ENCODE measurements at places on chromosomes 16 and 17.

- no peak for DNase-seq
Observed at GRCh38 chr17:16178836-16179235, 36.5 kb downstream of the NCOR1 start.

DNA sequence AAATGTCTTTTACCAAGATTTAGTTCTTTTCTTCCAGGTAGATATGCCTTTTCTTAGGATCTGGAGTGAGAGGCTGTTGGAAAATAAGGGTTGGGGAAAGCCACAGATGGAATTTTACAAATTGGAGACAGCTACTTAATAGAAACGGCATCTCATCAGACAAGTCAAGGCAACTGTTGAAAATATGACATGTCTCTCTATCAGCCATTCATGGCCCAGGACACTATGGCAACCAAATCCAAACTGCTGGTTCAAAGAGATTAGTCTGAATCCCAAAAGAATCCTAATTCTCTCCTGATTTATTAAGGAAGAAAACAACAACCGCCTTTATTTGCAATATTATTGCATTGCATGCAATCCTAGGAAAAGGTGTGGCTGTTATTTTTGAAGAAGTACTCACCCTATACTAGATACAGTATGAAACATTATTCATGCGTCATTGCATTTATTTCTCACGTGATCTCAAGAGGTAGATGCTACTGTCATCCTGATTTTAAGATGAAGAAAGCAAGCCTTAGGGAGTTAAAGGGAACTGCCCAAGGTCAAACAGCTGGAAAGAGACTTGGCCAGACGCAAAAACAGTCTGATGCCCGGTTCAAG lies 12.6 kb upstream of the CEP20 start:
- DNase-seq = no peak

GRCh38 chr17:40937384-40937819 lies at the start of gene KRT23:
Gene KRT23, minus strand, starts transcription at chr17:40937646. Its CDS starts 1,043 bp downstream, at chr17:40936603.
- DNase-seq = peak; percentile 19

- peak; percentile 84 for DNase-seq
Observed at GRCh38 chr17:21551081-21551881, 141.0 kb upstream of the KCNJ18 start.

- no peak for DNase-seq
Observed at GRCh38 chr17:65171752-65172151, 34.6 kb downstream of the RGS9 start.

DNA sequence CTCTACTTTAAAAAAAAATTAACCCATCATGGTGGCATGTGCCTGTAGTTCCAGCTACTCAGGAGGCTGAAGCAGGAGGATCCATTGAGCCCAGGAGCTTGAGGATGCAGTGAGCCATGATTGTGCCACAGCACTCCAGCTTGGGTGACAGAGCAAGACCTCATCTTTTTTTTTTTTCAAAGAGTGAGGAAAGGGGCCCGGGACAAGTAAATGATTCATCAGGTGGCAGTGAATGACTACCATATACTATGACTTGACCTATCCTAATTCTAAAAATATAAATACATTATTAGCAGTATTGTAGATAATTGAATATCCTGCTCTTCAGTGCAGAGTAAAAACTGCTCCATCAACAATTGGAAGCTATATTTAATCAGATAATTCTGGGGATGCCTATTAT lies 55.3 kb downstream of the CLUH start:
- DNase-seq = no peak

DNA sequence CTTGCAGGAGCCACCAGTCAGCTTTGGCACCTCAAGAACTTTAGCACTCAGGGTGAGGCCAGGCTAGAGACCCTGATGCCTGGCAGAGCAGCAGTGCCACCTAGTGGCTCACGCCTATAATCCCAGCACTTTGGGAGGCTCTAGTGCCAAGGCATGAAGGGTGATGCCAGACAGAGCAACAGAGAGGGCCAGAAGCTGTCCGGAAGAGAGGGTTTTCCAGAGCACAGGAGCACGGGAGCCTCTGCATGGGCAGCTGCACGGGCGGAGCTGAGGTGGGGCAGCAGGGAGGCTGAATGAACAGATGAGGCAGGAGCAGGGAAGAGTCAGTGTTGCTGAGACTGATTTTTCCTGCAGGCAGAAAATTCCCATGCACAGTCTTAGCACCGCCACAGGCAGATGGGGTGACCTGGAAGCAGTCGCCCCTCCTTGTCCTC lies 38.9 kb downstream of the MYH3 start:
- peak; percentile 74 for DNase-seq

DNA sequence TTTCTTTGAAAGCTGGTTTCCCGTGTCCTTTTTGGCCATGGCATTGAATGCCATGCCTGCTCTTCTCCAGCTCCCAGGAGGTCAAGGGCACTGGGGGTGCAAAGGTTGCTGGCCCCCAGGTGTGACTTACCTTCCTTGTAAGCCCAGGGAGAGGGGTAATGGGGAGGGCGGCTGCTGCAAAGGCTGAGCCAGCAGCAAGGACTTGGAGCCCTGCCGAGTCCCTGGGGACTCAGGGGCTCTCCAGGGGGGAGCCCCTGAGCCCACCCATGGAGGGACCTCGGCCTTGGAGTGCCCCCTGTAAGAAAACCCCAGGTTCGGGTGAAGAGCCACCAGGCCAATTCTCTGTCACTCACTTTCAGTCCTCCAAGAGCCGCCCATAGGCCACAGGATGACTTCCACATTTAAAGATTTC lies 5.9 kb upstream of the CCL22 start:
- DNase-seq = no peak

DNA sequence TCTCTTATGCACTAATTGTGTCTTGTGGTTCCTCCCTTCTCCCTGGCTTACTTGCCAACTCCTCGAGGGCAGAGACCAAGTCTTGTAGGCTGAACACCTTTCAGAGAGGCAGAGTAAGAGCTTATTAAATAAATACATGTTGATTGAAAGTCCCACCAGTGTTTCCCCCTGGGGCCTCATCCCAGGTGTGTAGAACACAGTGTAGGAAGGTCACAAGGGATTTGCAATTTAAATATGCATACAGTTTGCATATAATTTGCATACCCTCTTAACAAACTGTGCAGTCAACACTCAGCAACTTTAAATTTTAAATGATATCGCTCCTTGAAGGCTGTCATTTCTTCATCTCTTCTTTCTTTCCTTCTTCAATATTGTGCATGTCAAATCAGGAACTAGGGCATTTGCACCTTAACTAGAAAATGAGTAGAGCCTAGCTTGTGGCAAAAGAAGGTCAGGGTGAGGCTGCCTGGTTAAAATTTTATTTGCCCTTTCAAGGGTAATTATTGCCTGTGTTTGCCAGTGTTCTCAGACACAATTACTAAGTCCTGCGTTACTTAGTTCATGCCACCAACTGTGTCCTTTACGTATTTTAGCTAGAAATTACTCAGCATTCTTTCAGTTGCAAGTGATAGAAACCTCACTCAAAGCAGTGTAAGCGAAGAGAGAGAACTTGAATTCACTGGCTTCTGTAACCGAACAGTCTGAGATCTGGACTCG lies 465.7 kb downstream of the HAPSTR1 start:
- DNase-seq = no peak

DNA sequence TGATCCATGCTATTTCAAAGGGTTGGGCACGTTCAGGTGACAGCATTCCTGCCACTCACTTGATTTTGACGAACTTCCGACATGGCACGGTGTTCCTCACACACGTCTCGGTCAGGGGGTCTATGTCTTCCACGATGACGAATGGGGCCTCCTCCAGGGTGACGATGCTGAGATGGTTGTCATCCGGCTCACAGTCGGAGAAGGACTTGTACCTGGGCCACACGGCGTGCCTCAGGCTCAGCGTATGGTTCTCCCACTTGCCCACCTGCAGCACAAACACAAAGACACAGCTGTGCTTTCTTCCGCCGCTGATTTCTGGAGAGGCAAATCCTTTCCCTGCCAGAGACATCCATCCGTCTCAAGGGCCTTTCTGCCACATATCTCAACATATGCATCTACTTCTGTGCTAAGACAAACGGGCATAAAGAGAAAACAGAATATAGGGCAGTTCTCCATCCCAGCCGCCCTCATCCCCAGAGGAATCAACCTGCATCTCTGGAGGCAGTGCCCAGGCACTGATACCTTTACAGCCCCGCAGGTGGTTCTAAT lies 332.5 kb downstream of the GRIN2A start:
- DNase-seq = no peak

GRCh38 chr17:47733674-47734410 lies 806 bp downstream of the TBX21 start:
- no peak for DNase-seq

DNA sequence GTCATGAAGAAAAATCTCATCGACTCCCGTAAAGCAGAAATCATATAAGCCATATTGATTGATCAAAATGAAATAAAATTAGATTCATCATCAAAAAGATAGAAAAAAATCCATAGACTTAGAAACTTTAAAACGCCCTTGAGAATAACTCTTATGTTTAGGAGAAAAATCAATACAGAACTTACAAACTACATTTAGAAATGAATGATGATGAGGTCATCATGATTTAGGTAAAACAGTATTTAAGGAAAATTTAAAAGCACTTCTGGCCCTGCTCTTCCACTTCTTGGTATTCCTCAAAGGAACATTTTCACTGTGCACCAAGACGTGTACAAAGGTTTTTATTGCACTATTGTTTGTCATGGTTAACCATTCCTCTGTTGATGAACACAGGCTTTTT lies 173.4 kb upstream of the PSMD7 start:
- no peak for DNase-seq

GRCh38 chr16:585351-585750 lies 4.5 kb upstream of the RAB40C start:
- peak; percentile 29 for DNase-seq

- DNase-seq = no peak
Observed at GRCh38 chr17:60077226-60077625, 1.5 kb downstream of the HEATR6 start.

DNA sequence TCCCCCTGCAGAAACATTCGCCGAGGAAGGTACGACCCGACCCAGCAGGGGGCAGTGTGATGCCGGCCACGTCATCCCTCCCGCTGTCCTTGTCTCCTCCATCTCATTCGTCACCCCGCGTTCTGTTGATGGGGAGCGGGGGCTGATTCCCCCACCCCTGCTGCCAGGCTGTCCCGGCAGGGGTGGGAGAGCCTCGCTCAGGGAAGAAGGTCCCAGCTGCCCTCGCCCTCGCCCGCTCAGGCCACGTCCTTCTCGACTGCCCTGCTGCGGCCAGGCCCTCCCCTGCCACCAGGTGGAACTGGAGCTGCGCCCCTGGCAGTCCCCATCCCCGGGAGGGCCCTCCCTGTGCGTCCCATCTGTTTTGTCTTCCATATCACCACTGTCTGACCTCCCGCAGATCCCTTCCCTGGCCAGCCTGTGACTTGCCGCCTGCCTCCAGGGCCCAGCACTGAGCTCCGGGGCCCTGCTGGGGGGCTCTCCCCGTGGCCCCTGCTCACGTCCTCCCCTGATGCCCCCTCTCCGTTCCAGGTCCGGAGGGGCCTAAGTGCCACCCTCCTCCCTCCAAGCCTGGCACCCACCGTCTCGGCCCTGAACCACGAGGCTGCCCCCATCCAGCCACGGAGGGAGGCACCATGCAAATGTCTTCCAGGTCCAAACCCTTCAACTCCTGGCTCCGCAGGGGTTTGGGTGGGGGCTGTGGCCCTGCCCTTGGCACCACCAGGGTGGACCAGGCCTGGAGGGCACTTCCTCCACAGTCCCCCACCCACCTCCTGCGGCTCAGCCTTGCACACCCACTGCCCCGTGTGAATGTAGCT lies 20.6 kb downstream of the ADAM11 start:
- DNase-seq = peak; percentile 90

- no peak for DNase-seq
Observed at GRCh38 chr17:265718-266117, 84.3 kb upstream of the DOC2B start.

DNA sequence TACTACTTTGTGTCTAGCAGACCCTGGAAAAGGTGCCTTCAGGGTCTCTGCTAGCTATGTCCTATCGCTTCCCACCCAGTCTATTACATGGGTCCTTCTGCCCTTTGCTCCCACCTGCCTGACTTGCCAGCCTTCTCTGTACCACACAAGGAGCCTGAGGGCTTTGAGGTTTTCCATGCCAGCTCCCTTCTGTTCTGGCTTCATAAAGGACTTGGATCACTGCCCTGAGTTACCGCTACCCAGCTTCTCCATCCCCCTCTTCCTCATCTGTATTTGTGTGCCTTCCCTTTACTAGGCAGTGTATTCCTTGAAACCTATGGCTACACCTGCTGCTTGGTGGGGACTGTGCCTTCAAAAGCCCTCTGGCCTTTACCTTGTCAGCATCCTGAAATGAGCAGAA lies 19.6 kb upstream of the LLGL1 start:
- DNase-seq = no peak

DNA sequence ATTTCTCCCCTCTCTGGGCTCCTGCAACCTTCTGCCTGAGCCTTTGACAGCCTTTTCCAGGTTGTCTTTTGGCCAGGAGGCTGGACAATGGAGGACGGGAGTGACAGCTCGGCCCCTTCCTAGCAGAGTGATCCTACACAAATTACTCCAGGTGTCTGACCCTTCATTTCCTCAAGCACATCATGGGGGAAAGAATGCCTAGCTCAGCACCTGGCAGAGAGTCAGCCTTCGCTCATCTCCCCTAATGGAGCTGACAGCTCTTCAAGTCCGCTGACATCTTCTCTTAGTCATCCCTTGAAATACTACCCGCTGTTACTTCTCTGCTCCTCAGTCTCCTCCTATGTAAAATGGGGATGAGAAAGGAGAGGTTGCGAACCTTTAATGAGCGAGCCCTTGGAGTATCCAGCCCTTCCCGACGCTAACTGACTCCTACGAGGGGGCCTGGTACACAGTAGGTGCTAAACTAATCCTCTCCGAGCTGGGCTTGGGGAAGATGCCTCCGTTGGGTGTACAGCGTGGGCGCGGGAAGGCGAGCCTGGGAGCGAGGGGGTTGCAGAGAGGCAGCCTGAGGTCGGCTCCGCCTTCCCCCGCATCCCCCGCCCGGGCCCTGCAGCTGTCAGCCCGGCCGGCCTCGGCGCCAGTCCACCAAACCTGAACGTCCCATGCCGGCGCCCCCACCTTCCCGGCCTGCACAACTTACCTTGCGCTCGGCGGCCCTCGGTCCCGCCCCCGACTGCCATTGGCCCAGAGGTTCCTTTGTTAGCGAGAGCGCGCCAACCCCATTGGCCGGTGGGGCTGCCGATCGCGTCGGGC lies 480 bp upstream of the MPRIP start:
- peak; percentile 98 for DNase-seq

DNA sequence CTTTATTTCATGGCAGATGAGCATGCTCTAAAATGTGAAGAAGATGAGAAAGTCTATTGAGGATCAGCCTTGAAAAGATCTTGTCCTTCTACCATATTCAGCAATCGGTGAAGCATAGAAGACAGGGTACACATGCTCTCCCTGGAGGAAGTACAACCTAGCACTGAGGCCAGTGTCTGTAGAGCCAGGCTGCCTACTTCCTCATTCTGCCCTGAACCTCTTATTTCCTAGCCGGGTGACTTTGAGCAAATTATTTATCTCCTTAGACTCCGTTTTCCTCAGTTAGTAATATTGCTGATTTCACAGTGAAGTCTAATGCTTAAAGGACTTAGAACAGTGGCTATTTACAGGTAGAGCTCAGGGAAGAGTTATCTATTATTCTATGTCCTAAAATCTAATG lies 58.4 kb downstream of the TMEM100 start:
- no peak for DNase-seq
